ENCODE measurements at places on chromosomes 1 and 21.

DNA sequence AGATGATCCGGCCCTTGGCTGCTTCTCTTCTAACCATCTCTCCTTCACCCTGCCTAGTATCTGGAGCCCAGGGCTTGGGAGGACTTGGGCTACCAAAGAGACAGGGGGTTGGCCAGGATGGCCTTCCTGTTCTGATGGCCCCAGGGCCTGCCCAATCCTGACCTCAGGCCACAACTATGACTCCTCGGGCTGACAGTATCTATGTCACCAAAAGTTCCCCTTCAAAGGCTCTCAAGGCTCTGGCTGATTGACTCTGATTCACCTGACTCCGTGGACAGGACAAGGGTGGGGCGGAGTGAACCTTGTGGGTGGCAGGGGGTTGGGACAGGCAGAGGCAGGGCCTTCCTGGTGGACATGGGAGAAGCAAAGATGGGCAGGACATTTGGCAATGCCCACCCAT is 12.7 kb downstream of the MEF2D start:
- DNase-seq: no peak

GRCh38 chr1:228903434-228904071 is 168.3 kb downstream of the RHOU start:
- DNase-seq: no peak

DNA sequence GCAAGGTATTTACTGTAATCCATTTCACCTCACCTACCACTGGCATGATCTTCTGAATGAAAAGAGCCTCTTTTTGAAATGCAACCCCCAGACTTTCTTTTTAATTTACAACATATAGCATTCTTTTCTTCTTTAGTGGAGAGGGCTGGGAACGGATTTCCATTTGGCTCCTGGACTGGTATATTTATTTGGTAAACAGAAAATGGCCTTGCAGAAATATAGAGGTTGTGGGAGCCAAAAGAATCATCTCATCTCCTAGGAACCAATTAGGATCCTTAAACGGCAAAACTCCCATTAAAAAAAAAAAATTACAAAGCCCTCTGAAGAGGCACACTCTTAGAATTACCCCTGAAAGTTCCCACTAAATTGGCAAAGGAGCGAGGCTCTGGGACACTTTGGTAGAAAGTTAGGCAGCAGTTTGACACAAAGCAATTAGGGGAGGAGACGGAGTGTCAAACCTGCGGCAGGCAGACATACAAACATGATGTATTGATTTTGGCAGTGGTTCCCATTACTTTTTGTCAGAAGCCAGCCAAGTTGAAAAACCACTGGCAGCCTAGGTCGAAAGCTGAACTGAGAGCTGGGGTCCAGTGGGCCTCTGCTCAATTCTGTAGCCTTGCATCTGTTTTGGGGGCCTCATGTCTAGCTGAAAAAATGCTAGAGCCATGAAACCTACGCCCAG is 135.1 kb upstream of the MAGI3 start:
- DNase-seq: no peak

GRCh38 chr1:171807556-171807955 is 26.1 kb downstream of the METTL13 start:
- peak; percentile 50 for DNase-seq

DNA sequence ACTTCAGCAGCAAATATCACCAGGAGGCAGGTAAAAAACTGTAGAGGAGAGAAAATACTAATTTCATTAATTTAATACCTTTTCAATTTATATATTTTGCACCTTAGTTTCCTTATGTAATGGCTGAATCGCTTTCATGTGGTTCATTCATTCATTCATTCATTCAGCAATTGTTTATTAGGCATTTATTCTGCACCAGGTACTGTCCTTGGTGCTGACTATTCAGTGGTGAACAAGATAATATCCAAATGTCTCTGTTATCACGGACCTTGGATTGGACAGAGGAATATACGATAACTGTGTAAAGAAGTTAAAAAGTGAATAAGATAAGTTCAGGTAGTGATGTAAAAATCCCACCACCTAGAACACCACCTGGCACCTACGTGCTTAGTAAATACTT is 28.8 kb downstream of the TSPAN2 start:
- DNase-seq: no peak

GRCh38 chr1:167648978-167649744 is 19.1 kb downstream of the RCSD1 start:
- peak; percentile 51 for DNase-seq

DNA sequence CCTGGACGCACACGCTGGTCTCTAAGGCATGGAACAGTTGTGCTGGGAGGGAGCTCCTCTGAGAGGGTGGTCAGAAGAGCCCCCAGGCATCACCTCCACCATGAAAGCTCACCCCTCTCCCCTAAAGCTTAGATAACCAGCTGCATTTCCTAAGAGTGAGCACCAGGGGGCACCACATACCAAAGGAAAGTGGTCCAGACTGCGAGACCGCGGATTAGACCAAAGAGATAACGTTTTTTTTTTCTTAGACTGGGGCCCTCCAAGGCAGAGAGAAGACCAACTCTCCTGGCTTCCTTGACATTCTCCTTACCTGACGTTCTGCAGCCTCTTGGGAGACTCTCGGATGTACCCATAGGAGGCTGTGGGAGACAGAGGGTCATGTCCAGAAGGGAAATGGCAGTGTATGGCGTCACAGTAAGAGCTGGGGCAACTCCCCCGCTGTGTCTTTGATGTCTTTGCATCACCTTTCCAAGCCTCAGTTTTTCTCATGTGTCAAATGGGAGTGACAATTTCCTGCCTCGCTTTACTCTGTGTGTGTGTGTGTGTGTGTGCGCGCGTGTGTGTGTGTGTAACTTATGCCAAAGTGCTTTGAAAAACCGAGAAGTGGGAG is 12.3 kb upstream of the IFNLR1 start:
- DNase-seq: peak; percentile 86

DNA sequence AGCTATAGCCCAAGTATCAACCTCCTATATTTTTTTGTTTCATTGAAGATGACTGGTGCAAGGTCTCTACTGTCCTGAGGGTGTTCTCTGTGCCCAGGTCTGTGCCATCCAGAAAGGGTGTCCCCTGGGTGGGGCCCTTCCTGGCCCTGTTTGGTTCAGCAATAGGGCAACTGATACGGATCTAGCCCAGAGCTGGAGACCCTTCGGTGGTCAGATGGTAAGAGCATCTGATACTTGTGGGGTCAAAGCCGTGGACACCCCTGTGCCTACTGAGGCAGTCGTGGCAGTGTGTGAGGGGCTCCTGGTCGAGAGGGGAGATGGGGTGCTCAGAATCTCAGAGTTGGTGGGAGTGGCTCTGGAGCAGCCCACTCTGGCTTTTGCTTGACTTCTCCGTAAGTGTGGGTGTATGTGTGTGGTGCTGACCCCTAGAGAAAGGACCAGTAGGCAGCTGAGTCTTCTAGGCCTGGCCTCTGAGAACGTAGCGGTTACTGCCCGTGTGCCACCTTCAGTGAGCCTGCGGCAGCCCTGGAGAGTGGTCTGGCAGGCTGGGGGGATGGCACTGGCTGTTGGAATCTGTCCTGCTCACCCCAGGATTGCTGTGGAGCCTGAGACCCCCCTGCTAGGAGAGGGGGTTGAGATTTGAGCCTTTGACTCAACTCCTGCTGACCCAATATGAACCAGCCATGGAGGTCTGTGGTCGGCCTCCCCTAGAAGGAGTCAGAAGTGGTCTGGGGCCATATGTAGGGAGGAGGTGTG is 2.7 kb downstream of the AMPD2 start:
- DNase-seq: no peak

DNA sequence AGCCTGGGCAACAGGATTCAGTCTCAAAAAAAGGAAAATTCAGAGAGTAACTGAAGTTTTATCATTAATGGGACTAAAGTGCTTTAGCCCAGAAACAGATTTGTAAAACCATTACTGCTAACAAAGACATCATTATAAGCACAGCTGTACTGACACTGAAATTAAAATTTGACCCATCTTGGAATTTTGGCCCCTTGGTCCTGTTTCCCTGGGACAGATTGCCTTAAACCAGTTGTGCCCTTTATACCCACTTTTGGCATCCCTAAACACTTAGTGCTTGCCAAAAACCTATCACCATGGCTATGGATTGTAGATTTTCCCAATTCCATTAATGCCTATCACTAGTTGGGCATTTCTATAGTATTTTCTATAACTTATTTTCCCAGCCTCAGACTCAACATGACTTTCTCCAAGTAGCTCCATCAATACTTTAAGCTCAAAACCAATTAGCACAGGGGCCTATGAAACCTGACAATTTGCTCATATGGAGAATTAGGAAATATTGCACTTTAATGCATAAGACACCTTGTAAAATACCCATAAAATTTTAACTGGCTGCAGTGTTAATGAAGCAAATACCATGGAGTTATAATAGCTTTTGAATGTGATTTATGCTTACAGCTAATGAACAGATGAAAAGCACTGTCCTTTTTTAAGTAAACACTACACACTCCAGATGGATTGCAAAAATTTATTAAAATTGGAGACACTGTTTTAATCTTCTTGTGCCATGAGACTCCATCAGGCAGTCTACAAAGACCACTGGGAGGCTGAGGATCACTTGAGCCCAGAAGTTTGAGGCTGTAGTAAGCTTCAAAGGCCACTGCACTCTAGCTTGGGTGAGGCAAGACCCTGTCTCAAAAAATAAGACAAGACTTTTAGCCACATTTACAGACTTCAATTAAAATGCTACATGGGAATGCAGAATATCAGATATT is 4.3 kb downstream of the GAS5 start:
- DNase-seq: peak; percentile 23

GRCh38 chr1:6208723-6209660 is 3.1 kb downstream of the RNF207 start:
- DNase-seq: peak; percentile 73

- DNase-seq: no peak
Measured at GRCh38 chr1:156876281-156876680, 15.6 kb downstream of the NTRK1 start.

DNA sequence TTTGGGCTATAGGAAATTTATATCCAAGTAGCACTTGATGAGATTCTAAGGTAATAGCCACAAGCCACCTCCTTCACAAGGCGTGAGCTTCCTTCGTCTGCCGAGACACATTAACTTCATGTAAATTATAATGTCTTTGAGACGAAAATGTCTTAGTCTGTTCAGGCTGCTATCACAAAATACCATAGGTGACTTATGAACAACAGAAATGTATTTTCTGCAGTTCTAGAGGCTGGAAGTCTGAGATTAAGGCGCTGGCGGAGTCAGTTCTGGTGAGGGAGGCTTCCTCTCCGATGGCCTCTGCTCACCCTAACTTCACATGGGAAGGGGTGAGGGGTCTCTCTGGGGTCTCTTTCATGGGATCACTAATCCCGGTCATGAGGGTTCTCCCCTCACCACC is 133.0 kb downstream of the ETS2 start:
- DNase-seq: peak; percentile 51

- DNase-seq: no peak
Measured at GRCh38 chr1:205270764-205271163, 43.0 kb downstream of the TMCC2 start.

DNA sequence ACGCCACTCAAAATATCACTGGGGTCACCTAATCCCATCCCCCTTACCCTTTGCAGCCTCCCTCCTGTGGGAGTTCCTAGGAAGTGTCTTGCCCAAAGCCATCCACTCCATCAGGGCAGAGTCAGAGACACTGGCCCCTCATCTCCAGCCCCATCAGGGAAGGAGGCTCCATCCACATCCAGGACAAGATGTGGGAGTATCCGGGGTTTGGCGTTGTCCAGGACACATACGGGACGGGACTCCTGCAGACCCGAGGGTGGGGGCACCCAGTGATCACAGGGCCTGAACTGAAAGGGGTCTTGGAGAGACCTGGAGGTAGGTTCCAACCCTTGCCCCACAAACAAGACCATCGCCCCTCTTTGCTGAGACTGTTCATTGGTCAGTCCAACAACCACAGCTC is 348.2 kb downstream of the MATN1 start:
- no peak for DNase-seq
